Jurkat, Clone E6-1 (cell line): ENCODE measurements at places on chromosomes 11 and 22.

GRCh38 chr11:103257360-103257759 lies 148.1 kb downstream of the DYNC2H1 start:
- DNase-seq = no peak

GRCh38 chr11:118049771-118050170 lies 27.1 kb upstream of the TMPRSS4 start:
- DNase-seq = no peak

DNA sequence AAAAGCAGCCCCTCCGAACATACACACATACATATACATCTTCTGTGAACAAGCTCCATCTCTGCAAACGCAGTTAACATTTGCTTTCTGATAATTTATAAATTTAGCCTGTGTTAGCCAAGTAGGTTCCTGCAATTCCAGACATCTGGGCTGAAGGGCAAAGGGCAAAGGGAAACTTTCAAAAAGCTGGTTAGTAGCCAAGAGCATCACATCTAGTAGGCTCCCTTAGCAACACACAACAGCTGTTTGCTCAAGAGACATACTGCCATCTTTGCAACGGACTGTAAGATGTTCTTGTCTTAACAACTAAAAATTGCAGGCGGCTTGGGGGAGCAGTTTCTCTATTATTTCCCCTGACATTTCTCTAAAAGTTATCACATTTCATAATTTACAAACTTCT lies 134.9 kb downstream of the RBFOX2 start:
- DNase-seq = no peak

- DNase-seq = no peak
These were observed 616 bp downstream of the GGT5 start for GRCh38 chr22:24244144-24244787.

DNA sequence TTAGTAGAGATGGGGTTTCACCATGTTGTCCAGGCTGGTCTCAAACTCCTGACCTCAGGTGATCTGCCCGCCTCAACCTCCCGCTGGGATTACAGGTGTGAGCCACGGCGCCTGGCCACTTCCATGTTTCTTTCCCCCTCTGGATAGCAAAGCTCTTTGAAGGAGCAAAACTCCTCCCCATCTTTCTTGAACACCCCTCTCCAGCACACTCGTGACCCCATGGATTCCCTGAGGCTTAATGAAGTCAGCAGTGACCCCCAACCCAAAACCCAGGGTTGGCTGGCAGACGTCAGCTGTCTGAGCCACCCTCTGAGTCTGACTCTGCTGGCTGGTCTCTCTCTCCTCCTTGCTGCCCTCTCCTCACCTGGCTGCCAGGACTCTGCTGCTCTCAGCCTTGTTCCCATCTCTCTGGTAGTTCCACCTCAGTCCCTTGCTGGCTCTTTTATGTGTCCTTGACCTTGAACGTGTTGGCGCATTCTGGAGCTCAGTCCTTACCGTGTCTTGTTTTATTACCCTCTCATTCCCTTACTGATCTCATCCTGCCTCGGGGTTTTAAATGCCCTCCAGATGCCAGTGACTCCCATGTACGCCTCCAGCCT lies 44.5 kb downstream of the PARVG start:
- no peak for DNase-seq

DNA sequence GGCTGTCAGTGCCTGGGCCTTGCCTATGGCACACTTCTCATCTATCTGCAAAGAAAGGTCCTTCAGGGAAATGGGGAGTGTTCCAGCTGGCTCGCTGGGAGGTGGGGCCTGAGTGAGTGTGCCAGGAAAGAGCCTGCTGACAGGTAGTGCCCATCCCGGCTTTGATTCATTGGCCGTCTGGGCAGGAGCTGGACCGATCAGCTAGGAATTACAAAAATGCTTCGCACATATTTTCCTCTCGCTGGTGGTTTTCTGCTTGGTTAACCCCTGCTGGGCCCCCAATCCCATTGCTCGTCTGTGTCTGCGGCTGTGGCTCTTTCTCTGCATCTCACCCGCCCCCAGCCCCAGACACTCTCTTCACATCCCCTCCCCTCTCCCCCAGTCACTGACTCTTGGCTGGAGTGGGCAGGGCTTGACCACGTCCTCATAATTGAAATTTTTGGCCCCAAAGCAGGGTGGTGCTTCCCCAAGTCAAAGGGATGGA lies 10.8 kb downstream of the LIF start:
- no peak for DNase-seq

DNA sequence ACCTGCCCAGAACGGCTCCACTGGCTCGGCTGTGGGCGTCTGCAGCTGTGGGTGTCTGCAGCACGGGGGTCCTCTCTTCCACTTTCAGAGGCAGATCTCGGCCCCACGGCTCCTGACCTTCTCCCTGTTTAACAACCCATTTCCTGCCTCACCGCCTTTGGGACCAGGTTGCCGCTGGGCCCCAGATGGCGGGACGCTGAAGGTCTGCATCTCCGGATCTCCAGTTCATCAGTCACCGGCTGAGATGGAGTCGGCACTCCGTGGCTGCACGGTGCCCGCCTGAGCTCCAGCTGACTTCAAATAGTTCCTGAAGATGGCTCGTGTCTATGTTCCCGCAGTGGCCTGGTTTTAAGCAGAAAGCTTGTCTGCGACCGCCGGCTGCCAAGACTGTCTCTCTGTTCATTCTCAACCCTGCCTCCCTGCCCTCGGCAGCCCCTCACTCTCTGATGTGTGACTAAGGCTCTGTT lies 475.9 kb downstream of the BRD1 start:
- DNase-seq = no peak

- DNase-seq = no peak
These were observed 1.1 kb upstream of the GCAT start for GRCh38 chr22:37806409-37807333.

DNA sequence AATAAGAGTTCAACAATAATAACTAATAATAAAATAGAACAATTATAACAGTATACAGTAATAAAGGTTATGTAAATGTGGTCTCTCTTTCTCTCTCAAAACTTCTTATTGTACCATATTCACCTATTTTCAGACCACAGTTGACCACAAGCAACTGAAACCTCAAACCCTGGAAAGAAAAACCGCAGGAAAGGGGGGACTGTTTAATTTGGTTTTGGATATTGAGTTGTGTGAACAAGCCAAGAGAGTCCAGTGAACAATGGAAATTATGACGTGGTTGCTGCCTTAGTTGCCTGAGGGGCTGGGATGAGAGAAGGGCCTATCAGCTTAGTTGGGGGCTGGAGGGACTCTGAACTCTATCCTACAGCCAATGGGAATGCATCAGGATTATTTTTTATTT lies 178.7 kb upstream of the POU2AF2 start:
- no peak for DNase-seq

DNA sequence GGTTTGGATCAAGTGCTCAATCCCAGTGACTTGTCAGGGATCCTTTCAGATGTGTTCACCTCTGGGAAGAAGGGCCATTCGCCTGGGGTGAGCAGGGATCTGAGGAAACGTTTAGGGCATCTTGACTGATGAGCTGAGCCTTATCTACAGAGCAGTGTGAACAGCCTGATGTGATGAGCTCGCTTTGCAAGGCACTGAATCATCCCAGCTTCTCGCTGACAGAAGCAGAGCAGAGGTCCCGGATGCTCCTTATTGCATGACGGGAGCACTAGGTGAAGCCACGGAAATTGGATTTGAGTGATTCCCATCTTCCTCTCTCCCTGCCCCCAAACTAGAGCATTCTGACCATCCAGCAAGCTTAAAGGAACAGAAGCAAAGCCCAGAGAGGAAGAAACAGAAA lies 46.5 kb downstream of the SEZ6L start:
- no peak for DNase-seq

DNA sequence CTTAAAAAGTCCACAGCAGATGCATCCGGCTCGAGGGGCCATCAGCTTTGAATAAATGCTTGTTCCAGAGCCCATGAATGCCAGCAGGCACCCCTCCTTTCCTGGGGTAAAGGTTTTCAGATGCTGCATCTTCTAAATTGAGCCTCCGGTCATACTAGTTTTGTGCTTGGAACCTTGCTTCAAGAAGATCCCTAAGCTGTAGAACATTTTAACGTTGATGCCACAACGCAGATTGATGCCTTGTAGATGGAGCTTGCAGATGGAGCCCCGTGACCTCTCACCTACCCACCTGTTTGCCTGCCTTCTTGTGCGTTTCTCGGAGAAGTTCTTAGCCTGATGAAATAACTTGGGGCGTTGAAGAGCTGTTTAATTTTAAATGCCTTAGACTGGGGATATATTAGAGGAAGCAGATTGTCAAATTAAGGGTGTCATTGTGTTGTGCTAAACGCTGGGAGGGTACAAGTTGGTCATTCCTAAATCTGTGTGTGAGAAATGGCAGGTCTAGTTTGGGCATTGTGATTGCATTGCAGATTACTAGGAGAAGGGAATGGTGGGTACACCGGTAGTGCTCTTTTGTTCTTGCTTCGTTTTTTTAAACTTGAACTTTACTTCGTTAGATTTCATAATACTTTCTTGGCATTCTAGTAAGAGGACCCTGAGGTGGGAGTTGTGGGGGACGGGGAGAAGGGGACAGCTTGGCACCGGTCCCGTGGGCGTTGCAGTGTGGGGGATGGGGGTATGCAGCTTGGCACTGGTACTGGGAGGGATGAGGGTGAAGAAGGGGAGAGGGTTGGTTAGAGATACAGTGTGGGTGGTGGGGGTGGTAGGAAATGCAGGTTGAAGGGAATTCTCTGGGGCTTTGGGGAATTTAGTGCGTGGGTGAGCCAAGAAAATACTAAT lies 1.9 kb downstream of the NEAT1 start:
- DNase-seq = no peak

- no peak for DNase-seq
These were observed 29.9 kb downstream of the KCNQ1OT1 start for GRCh38 chr11:2669634-2670469.

GRCh38 chr11:18492888-18493287 lies 33.9 kb downstream of the TSG101 start:
- no peak for DNase-seq

GRCh38 chr11:124746621-124747243 lies 5.3 kb downstream of the VSIG2 start:
- DNase-seq = peak; percentile 28

GRCh38 chr11:10920205-10920604 lies 62.4 kb upstream of the ZBED5 start:
- no peak for DNase-seq

- DNase-seq = no peak
These were observed 23.3 kb upstream of the TFIP11 start for GRCh38 chr22:26535603-26535908.

DNA sequence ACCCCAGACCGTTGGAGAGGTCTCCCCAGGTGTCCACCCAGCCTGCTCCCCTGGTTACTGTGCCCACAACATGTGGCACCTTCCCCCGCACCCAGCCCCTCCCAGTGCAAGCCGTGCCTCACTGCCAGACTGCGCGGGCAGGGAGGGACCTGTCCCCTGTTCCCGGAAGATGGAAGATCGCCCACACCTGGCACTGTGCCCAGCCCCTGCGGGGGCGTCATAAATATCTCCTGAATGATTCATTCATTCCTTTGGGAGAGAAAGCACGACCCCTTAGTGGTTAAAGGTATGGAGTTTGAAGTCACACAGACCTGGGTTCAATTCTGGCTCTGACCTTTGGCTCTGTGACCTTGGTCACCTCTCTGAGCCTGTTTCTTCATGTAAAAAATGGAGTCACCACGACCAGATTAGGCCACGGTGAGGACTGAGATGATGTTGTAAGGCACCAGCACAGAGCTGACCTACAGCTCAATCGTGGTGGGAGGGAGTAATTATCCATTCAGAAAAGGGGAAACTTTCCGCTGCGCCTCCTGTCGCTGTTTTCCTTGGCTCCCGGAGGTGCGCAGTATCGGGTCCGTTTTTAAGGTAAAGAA lies 497 bp upstream of the SYT12 start:
- no peak for DNase-seq

DNA sequence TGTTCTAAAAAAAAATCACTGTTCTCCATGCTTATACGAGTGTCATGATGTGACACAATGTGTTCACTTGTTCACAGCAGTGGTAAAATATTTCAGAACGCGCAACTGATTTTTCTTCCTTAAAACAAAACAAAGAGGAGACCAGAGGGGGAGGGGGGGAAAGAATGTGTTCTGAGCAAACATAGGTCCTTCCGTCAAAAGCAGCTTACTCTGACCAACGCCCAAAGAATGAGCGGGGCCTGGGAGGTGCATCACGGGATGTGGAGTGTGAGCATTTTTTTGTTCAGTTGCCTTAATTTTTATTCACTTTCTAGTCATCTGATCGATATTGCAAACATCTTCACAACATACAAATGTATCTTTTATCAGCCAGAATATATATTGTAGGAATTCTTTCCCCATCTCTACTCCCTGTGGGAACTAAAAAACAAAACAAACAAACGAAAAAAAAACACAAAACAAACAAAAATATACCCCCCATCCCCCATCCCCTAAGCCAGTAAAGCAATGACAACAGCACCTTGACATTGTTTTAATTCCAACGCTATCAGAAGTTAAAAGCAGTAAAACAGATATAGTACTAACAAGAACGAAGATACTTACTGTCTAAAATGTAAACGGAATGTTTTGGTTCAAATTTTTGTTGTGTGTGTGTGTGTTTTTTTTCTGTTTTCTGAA lies 43.3 kb downstream of the BDNF start:
- DNase-seq = no peak

DNA sequence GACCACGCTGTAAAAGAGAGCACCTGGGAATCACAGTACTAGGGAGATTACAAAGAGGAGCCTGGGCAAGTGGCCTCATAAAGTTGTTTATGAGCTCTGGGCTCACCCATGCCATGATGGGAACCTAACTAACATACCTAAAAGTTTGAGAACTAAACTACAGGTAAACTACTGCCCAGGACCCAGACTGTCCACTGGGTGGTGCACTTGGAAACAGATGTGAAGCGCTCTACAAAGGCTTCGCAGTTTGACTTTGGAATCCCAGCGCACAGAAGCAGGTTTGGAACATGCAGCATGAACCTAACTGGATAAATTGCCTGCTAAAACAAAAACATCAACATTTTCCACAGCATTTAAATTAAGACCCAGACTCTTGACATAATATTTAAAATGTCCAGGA lies 418.6 kb downstream of the FAM181B start:
- peak; percentile 10 for DNase-seq

- no peak for DNase-seq
These were observed 5.5 kb upstream of the IGF2 start for GRCh38 chr11:2144544-2145248.

DNA sequence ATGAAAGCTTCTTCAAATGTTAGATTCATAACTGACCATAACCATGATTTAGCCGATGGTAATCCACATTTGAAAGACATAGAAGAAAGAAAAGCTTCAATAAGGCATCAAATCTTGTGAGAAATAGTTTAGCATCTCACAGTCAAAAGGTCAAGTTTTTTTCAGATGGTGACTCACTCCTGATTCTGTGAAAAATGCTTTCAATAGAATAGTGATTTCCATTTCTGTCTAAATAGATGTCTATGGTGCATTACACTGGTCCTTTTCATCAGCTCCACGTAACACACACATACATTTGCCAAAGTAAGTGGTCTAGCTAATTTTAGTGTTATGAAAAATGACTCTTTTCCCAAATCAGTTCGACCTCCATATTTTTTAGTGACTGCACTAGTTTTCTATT lies 139.2 kb downstream of the LRRC4C start:
- no peak for DNase-seq

GRCh38 chr11:36411202-36411640 lies 98.9 kb downstream of the TRAF6 start:
- no peak for DNase-seq

DNA sequence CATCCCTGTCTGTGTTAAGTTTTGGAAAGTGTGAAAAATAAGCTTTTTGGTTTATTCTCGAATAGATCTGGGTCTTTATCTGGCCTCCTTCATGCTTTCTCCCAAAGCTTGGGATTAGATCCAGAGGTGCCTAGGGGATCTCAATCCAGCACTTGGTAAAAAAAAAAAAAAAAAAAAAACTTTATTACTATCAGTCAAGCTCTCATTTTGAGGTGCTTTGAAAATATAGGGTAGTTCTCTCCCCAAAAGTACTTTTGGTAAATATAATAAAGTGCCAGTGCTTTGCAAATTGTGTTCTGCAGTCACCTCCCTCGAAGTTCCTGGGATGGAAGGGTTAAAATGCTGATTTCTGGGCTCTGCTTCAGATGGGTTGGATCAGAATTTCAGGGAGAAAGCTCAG lies 15.5 kb upstream of the CEP295 start:
- DNase-seq = no peak
